ENCODE measurements at places on chromosomes 13 and 19. TPM values are rescaled to one million over a fixed set of nuclear protein-coding genes. Genes with fewer than 3 reads are reported as not detected.

- no peak for DNase-seq
These were observed 13.1 kb downstream of the PCCA start for GRCh38 chr13:100102042-100102441.

The PCSK4 gene
- 1.0 TPM for total RNA-seq

DNA sequence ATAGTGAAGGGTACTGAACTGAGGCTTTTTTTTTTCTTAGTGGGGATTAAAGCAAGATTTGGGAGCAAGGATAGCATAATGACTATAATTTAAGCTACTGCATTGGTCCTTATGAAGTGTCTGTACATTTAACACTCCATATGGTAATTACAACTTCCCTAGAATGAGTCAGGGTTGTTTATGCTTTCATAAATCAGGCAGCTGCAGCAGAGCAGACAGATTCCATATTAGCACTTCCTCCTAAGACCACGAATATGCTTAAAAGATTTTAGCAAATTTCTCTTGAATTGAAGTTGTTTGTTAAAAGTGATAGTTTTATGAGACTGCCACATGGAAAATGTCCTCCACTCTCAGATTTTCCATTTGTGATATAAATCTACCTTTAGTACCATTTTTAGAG lies 401.1 kb upstream of the SPRY2 start:
- DNase-seq, result no peak

The ADGRE3 gene
- total RNA-seq, result not detected

- DNase-seq, result no peak
These were observed 6.2 kb downstream of the SPRY2 start for GRCh38 chr13:80334597-80335260.

DNA sequence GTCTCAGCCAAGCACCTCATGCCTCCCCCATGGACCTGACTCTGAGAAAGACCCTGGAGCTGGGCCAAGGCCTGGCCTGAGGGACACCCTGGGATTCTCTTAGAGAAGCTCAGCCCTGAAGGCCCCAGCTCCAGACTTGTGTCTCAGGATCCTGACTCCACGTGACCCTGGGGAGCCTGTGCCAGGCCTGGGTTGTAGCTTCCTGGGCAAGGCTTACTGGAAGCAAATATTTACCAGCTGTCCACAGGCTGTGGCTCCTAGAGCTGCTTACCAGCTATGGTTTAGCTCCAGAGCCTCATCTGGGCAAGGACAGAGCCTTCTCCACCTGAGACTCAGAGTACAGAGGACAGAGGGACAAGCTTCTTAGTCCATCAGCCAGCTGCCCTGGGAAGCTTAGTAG lies 61.0 kb upstream of the CEACAM8 start:
- no peak for DNase-seq

The BRSK1 gene
- total RNA-seq, result 15.6 TPM

- no peak for DNase-seq
These were observed 38.8 kb downstream of the VSTM2B start for GRCh38 chr19:29564574-29565005.

GRCh38 chr13:30652746-30653386 lies 35.1 kb downstream of the USPL1 start:
- DNase-seq, result no peak

The CGB3 gene
- total RNA-seq, result not detected

The CCDC8 gene
- 30.4 TPM for total RNA-seq

DNA sequence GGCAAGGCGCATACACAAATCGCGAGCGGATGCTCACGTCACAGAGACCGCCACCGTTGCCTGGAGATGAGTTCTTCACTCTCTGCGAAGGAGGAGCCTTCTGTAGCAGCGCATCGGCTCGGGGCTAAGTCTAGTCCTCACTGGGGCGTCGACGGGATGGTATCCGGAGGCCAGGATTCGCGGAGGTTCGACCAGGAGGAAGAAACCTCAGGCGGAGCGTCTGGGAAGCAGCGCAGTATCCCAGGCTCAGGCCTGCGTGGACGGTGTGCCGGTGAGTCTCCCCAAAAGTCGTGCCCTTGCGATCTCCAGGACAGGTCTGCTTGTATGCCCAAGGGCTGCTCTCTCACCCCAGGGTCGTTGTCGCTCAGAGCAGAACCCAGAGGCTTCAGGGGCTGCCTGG lies 40.4 kb downstream of the ZNF146 start:
- DNase-seq, result no peak

The PIBF1 gene
- 17.1 TPM for total RNA-seq

The ELL gene
- total RNA-seq, result 12.4 TPM

The ZSCAN18 gene
- 65.7 TPM for total RNA-seq

Measured in right atrium auricular region (tissue), 2 donors.